ENCODE measurements at places on chromosomes 2 and 18.

GRCh38 chr18:62781262-62781661 is 65.9 kb downstream of the PHLPP1 start:
- ATAC-seq: no peak

- no peak for ATAC-seq
Measured at GRCh38 chr2:235877275-235877802, 290.8 kb downstream of the GBX2 start.

DNA sequence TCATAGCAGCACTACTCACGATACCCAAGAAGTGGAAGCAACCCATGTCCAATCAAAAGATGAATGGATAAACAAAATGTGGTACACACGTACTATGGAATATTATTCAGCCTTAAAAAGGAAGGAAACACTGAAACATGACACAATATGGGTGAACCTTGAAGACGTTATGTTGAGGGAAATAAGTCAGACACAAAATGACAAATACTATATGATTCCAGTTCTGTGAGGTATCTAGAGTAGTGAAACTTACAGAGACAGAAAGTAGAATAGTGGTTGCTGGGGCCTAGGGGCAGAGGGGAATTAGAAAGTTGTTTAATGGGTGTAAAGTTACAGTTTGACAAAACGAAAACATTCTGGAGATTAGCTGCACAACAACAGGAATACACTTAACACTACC is 24.7 kb downstream of the TLK1 start:
- peak; percentile 75 for ATAC-seq

DNA sequence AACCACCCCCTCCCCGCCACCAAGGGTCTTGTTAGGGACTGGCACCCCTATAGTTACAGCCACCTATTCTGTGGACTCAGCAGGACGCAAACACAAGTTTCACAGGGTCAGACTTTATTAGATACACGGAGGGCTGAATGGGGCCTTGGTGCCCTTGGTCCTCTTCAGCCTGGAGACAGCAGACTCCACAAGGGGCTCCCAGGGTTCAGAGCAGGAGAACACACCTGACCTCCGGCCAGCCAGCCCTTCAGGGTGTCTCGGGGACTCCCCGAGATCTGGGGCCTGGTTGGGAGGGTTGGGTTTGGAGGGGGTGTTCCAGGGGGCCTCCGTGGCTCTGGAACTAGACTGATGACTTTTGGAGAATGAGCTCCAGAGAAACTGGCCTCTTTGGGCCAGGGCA is 2.3 kb upstream of the PREB start:
- no peak for ATAC-seq

DNA sequence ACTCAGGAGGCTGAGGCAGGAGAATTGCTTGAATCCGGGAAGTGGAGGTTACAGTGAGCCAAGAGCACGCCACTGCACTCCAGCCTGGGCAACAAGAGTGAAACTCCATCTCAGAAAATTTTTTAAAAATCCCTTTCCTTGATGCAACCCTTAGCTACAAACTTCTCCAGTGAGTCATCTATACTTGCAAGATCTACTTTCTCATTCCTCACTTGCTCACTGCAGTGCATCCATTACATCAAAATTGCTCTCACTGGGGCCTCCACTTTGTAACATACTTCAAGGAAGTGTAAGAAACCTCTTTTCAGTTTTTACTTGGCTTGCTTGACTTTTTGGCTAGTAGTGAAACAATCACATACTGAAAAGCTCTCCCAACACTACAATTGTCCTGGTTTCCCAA is 65.3 kb downstream of the REEP1 start:
- ATAC-seq: no peak

- no peak for ATAC-seq
Measured at GRCh38 chr2:54047091-54047490, 68.3 kb upstream of the ACYP2 start.

DNA sequence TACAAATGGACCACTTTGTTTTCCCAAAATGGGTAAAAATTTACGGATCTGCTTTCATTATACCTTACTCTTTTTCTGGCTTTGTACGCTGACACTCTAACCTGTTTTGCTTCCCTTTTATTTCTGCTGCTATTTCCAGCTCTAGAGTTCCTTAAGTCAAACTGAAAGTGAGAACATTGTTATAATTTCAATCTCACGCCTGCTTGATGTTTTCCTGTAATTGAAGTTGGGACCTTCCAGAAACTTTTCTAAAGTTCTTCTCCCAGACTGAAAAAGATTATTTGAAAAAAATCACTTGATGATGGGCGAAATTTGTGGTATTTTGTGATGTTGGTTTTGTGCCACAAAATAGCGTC is 1.8 kb downstream of the GLS start:
- no peak for ATAC-seq

DNA sequence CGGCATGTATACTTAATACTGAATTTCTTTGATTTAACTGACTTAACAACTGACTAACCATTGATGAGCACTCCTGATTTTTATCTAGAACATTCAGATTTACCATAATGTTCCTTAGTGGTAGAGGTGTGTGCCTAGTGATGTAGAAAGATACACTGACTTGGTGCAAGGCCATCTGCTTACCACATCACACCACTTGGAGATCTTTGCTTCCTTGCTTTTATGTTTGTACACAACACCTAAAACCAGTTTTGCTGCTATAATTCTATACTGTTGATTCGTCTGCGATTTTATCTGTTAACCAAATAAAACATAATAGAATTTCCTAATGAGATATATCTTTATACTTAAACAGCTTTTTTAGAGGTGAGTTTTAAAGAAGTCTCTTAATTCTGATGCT is 3.9 kb upstream of the FARP2 start:
- no peak for ATAC-seq

DNA sequence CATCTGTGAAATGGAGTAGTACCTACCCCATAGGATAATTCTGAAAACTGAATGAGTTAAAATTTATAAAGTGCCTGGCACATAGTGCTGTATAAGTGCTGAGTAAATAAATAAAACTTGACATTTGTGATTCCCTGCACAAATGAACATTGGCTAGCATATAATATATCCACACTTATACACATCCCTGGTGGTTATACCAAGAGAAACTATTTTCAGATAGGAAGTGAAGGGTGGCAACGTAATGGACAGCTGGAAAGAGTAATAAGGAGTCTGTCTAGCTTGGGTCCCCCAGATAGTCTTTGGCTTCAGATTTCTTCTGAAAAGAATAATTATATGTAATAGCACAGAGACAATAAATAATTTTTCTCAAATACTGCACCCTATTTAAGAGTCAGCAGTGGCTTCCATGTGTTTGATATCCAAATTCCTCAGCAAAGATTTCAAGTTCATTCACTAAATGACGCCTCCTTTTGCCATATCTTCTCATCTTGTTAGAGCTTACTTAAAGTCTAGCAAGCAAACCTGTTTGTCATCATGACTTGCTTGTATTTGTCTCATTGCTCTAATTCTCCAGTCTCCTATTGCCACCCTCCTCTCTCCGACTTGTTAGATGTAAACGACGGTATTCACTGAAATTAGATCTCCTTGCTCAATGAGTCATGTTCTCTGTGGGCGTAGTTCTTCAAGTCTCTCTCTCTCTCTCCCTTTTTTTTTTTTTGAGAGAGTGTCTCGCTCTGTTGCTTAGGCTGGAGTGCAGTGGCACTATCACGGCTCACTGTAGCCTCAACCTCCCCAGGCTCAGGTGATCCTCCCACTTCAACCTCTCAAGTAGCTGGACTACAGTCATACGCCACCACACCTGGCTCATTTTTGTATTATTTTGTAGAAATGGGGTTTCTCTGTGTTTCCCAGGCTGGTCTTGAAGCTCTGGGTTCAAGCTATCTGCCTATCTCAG is 8.7 kb upstream of the ADGRF3 start:
- peak; percentile 57 for ATAC-seq

DNA sequence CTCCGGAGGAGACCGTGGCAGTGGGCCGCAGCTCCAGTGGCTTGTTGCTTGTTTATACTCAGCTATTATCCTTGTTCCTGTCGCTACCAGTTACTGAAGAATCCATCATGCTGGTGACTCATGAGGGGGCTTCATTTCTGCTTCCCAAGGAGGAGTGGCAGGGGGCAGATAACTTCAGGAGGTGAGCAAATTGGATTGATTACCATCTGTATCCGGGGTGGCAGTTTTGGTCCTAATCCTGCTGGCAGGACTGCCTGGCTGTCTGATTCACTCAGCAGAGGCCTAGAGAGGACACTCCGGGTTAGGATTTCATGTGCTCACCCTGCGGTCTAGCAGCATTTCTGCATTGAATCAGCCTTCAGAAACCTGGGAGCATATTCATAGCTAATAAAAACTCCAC is 230.0 kb downstream of the ACTR3 start:
- ATAC-seq: no peak

DNA sequence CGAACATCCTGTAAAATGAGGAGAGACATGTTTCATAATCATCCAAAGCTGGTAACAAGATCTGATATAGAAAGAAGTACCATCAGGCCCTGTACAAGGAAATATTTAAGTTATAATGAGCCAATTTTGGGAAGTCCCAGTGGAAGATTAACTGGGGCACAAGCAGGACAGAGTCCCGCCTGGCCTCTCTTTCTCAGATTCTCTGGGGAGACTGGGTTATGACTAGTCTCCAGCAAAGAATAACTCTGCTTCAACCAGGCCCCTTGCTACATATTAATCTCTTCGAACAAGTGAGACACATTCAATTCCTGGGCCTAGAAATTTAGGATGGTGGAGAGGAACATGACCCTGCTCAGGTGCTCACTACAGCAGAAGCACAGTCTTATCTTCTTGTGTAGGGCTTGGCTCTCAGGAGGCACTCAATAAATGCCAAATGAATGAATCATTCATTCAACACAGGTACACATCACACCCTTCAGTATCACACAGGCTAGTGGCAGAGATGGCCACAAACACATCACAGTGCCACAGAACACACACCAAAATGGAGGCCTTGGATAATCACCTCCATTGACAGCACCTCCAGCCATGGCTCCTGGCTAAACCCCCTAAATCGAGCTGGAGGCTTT is 46.4 kb upstream of the RNF152 start:
- ATAC-seq: no peak

DNA sequence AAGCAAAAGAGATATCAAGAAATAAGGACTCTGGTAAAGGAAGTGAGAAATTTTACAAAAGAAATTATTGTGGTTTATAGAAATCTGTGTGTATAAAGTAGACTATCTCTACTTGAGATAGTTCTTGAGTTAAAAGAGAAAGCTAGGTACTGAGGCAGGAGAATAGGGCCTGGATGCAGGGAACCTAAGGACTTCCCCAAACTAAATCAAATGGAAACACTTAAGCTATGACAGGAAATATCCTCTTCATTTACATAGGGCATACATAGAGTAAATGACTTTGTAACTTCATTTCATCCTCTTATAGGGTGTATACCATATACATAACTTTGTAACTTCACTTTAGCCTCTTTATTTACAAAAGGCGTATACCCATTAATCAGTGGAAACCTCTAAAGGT is 219.2 kb upstream of the RGPD4 start:
- ATAC-seq: no peak

DNA sequence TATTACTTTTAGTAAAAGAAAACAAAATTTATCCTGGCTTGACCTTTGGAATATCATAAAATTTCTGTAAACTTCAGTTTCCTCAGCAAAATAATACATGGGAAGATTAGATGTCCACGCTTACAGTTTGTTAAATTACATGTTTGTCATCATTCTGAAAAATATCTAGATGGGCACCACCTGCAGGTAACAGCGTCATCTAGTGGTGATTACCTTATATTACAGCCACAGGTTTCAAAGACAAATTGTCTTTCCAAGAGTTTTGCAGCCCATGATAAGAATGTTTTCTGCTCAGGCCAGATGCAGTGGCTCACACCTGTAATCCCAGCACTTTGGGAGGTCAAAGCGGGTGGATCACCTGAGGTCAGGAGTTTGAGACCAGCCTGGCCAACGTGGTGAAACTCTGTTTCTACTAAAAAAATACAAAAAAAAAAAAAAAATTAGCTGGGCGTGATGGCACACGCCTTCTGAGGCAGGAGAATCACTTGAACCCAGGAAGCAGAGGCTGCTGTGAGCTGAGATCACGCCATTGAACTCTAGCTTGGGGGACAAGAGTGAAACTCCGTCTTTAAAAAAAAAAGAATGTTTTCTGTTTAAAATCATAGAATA is 96.3 kb upstream of the RASGRP3 start:
- ATAC-seq: no peak

DNA sequence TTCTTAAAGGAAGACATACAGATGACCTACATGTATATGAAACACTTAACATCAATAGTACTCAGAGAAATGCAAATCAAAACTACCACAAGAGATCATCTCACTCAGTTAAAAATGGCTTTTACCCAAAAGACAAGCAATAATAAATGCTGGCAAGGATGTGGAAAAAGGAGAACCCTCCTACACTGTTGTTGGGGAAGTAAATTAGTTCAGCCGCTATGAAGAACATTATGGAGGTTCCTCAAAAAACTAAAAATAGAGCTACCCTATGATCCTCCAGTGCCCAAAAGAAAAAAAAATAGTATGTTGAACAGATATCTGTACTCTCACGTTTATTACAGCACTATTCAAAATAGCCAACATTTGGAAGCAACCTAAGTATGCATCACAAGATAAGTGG is 1579.4 kb upstream of the TMEFF2 start:
- no peak for ATAC-seq

GRCh38 chr2:44596537-44597320 is 235.0 kb downstream of the CAMKMT start:
- ATAC-seq: no peak

- peak; percentile 5 for ATAC-seq
Measured at GRCh38 chr2:37671816-37672103, 318 bp upstream of the CDC42EP3 start.

DNA sequence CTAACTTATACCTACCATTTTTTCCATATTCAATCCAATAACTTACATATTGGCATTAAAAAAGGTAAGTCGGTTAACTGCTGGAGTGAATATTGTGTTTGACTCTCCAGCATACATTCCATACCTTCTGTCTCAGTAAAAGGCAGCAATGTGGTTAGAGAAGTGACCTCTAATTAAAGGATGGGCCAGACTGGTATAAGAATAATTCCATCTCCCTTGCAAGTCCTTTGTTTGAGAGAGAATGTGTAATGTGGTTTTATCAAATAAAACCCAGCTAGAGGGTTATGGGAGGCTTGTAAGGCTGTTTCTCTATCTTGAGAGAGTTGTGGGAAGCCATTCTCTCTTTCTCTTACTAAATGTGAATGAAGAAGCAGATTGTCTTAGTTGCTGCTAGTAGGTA is 289.3 kb upstream of the TCF4 start:
- no peak for ATAC-seq

Data from activated CD4-positive, CD25-positive, alpha-beta regulatory T cell treated with anti-CD3 and anti-CD28 coated beads, Interleukin-2, amount 50 U/mL, for 24 hours (primary cell).